Inflammatory macrophage treated with lipopolysaccharide for 1 hour (primary cell): ENCODE measurements at places on chromosomes 5 and 9.

GRCh38 chr5:165031371-165031770 is 1526.0 kb downstream of the MAT2B start:
- DNase-seq, result no peak

- peak; percentile 42 for DNase-seq
These were observed 25.1 kb upstream of the GCNT1 start for GRCh38 chr9:76433836-76434235.

DNA sequence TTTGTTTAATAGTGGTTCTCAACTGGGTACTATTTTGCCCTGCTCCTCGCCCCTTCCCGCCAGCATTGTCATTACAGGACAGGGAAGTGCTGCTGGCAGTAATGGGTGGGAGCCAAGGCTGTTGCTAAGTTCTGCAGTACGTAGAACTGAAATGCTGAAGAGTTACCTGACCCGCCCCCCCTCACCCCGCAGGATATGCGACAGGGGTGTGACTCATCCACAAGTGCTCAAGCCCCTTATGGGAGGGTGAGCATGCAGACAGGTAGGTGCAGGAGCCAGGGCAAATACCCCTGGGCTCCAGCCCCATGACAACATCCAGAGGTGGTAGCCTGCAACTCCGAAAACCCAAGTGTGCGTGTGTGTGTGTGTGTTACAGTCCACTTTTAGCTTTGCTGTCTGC is 35.7 kb downstream of the LRRC70 start:
- no peak for DNase-seq

DNA sequence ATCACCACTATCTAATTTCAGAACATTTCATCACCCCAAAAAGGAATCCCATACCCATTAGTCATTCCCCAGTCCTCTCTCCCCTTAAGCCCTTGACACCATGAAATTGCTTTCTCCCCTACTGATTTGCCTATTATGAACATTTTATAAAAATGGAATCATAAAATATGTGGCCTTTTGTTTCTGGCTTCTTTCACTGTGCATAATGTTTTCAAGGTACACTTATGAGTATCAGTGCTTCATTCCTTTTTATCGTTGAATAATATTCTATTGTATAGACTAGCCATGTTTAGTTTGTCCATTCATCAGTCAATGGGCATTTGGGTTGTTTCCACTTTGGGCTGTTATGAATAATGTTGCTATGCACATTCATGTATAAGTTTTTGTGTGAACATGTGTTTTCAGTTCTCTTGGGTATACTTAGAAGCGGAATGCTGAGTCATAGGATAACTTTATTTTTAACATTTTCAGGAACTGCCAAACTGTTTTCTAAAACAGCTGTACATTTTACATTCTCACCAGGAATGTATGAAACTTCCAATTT is 40.4 kb upstream of the FGF1 start:
- peak; percentile 76 for DNase-seq

DNA sequence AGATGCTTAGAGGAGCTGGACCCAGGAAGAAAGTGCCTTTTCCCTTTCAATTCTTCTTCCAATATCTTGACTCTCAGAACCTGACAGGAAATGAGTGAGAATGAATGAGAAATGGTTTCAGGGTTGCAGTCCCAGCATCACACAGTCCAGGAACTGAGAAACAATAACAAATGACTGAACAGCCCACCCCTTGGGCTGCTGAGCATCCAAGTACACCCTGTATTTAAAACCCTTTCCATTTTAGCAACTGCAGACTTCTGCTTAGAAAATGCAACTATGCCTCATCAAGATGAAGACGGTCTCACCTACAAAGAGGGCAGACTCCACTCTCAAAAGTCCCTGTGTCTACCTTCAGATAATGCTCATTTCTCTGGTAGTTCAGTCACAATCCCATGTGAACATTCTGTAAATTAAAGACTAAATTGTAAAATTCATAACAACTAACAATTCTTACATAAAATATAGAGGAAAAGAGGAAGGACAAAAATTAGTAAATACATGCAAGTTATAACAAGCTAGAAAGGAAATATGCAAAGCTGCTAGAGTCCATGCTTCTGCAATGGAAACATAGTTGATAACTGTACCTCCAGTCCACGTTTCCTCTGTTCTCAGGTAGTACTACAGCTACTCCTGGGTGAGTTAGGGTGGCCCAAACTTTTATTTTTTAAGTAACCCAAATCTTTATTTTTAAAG is 316.5 kb downstream of the ICE1 start:
- no peak for DNase-seq

- DNase-seq, result no peak
These were observed 59.7 kb downstream of the ATP10B start for GRCh38 chr5:160792281-160792680.

GRCh38 chr5:88364991-88365390 is 96.3 kb upstream of the TMEM161B start:
- DNase-seq, result no peak

DNA sequence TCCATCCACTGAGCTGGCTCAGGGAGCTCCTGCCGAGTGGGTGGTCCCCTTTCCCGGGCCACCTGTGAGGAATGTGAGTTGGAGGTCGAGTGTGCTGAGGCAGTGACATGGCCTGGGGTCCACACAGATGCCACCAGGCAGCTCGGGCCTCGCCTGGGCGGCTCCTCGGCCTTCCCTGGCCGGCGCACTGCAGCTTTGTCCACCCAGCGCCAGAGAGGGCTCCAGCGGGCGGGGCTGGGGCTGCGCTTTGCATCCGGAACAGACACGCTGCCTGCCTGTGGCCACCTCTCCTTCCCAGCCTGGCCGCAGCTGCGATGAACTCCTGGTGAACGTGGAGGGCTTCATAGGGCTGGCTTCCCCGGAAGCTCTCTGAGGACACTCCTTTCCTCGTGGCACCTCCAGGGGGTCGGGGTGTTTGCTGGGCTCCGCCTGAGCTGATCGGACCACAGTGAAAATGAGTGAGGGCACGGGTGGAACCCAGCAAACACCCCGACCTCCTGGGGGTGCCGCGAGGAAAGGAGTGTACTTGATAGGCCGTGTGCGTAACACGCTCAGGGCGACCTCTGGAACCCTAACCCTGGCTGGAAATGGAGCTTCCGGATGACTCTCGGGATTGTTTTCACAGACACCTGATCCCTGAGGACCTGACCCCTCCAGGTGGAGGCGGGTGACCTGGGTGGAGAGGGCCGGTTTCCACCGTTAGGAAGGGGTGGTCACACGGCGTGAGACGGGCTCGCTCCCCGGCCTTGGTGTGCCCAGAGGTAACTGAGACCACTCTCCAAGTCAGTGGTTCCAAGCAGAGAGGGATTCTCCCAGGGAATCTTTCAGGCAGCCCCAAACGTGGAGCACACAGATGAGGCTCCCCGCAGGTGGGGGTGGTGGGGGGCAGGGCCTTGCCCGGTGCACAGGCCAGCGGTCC is 31.8 kb upstream of the RXRA start:
- DNase-seq, result no peak

GRCh38 chr5:87735923-87736322 is 323.2 kb upstream of the CCNH start:
- no peak for DNase-seq
